ENCODE measurements at places on chromosomes 6 and 20.

- DNase-seq = no peak
Observed at GRCh38 chr6:75090576-75090975, 115.3 kb downstream of the COL12A1 start.

- DNase-seq = no peak
Observed at GRCh38 chr6:36873612-36874442, 776 bp downstream of the PPIL1 start.

GRCh38 chr6:30781743-30782424 is 37.5 kb upstream of the IER3 start:
- DNase-seq = no peak

- no peak for DNase-seq
Observed at GRCh38 chr6:141077355-141078333, 1055.1 kb upstream of the GJE1 start.

- DNase-seq = no peak
Observed at GRCh38 chr6:56758553-56758952, 115.9 kb upstream of the DST start.

- DNase-seq = no peak
Observed at GRCh38 chr6:150466196-150466595, 97.4 kb downstream of the IYD start.

GRCh38 chr20:14556206-14556605 is 218.8 kb upstream of the FLRT3 start:
- DNase-seq = no peak

DNA sequence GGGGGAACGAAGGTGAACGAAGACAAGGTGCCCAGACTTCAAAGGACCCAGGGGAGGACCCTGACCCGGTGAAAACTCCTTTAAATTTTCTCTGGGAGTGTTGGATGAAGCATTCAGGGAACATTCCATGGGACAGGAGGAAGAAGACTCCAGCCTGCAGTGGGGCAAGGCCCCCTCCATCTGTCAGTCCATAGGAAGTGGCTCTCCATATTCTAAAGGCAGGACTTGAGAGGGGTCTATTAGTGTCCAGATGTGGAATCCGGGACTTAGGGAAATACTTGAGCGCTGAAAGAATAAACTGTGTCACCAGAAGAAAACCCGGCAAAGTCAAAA is 3.2 kb upstream of the BPIFA2 start:
- no peak for DNase-seq

DNA sequence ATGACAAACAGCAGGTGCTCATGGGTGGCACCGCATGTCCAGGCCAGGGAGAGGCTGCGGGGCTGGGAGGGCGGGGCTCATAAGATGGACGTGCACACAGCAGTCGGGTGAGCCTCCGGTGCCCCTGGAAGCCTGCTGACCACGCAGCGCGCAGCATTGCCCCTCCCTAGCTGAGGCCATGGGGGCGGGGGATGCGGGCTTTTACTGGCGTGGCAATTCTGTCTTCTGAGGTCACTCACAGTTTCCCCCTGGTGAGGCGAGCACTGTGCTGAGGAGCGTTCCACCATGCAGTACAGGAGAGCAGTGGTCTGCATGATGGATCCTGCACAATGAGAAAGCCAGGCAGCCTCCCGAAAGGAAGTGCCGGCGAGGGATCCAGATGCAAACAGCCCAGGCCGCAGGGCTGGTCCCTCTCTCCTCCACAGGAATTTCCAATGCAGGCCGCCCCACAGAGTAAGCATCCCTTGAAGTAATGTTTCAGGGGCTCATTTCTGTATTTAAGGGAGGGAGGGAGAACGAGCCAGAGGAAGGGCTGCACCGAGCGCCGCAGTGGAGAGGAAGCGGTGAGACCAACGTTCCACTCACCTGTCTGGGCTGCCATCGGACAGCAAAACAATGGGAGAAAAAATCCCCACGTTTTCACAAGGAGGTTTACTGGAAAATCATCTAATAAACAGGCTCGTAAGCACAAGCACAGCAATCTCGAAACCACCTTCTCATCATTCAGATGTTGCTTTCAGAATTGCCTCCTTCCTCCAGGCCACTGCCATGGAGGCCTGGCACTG is 56.0 kb downstream of the IRF4 start:
- DNase-seq = no peak

DNA sequence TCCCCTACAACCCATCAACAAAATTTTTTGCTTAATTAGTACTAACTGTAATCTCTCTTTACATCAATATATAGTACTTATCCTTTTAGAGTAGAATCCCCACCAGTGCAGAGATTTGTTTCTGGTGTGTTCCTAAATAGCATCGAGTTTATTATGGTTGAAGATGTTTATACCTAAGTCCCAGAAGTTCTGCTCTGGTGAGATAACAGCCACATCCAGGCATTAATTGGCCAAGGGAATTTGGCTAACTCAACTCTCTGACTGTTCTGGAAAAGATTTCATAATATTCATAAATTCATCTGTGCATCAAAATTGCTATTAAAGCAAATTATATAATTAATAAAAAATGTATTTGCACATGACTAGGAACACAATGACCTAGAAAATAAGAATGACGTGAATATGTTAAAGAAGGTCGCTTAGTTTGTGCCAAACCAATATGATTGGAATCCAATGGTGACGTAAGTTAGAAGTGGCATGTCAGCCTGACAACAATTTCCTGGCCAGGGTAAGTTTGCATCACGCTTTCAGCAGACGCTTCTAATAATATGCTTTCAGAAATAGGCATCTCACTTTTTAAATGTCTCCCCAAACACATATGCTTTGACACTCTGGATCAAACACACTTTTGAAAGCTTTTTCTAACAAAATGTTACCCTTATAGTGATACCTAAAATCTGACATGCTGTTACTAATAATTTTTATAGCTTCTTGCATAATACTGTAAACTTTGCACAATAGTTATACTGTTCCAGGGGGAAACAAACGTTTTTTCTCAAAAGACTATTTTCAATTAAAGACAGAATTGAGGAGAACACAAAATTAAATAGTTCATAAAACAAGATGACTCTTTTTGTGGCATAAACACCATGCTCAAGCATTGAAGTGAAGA is 236.7 kb downstream of the TENT5A start:
- no peak for DNase-seq

DNA sequence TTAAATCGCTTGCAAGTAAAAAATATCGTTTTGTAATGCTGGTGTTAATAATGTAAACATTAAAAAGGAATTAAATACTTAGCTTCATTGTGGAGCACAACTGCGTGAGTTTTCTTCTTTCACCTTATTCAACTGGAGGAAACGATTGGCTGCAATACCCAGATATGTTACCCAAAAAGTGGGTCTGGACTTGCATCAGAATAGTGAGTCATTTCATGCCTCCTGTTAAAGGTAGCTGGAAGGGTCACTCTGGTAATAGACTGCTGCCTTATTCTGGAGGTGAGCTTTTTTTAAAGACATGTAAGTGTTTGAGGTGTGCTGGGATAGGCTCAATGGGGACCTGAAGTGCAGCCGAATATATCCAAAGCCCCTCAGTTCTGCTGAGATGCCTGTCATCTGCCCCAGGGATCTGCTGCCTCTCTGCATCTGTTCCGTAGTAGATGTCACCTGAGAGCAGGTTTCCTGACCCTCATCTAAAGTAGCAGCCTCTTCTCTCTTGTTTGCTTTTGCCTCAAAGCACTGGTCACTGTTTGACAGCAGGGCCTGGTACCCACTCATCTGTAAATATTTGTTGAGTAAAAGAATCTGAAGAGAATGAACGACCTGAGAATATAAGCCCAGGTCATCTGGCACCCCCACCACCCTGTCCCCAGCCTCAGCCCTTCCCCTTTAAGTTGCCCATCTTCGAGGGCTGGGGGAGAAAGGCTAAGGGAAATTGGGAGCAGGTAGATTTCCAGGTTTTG is 5.6 kb upstream of the UQCC2 start:
- DNase-seq = no peak

- no peak for DNase-seq
Observed at GRCh38 chr6:16705081-16705993, 55.9 kb downstream of the ATXN1 start.

- DNase-seq = no peak
Observed at GRCh38 chr20:1875762-1876161, 19.4 kb upstream of the SIRPA start.

DNA sequence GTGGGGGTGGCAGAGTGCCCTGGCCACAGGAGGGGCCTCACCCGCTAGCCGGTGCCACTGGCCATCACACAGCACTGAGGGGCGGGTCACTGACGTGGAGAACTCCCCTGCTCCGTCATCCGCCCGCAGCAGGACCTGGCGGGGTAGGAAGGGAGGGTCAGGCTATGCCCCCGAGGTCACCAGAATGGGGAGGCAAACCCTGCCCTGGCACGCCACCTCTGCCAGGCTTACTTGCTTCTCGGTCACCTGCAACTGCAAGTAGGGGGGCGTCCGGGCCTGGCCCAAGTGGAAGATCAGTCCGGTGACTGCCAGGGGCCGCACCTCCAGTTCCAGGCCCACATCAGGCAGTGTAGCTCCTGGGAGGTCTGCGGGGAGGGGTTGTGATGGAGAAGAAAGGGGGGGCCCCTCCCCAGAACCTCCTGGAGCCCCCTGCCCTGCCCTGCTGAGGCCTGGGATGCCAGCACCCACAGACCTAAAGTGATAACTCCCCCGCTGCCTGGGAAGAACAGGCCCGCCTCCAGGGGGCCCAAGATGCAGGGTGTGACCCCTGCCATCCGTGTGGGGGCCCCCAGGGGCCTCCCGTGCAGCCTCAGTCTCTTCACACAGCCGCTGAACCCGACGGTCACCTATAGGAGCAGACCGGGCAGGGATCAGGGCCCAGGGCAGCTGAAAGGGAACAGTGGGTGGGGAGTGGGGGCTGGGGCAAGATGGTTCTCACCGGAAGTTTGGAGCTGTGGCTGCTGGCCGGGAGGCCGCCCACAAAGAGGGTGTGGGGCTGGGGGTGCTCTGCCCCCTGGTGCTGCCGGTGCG is 7.4 kb downstream of the ADRM1 start:
- no peak for DNase-seq

DNA sequence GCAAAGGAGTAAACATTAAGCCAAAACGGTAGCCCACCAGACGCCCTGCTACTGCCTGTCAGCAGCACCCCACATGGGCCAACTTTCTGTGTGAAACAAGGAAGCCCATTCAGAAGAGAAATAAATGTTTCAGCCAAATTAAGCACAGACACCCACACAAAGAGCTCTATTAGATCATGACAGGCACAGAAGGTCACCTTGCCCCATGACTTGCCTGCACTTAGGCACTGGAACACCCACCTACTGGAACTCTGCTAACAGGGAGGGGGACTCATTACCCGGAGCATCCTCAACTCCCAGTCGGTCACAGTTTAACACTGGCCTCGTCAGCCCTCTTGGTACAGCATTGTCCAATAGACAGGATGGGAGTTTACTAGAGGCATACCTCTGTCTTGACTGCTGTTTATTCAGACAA is 31.8 kb downstream of the GFOD1 start:
- DNase-seq = no peak

DNA sequence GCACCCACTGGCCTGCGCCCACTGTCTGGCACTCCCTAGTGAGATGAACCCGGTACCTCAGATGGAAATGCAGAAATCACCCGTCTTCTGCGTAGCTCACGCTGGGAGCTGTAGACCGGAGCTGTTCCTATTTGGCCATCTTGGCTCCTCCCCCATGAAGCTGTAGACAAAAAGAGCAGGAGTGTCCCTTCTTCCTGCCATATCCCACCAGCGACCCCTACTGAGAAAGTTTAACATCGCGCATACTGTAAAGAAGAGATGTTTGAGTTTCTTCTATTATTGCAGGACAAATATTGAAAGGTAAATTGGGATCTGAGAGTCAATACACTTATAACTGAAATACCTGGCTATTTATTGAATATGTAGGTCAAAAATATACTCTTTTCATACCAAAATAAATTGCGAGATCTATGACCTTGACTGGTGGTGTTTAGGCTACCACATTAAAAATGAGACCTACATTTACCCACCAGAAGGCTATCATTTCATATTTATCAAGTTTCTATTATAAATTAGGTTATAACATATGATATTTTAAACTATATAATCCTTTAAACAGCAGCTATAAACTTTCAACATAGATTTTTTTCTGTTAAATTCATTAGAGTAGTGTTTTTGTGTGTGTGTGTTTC is 586.3 kb downstream of the HTR1B start:
- no peak for DNase-seq

DNA sequence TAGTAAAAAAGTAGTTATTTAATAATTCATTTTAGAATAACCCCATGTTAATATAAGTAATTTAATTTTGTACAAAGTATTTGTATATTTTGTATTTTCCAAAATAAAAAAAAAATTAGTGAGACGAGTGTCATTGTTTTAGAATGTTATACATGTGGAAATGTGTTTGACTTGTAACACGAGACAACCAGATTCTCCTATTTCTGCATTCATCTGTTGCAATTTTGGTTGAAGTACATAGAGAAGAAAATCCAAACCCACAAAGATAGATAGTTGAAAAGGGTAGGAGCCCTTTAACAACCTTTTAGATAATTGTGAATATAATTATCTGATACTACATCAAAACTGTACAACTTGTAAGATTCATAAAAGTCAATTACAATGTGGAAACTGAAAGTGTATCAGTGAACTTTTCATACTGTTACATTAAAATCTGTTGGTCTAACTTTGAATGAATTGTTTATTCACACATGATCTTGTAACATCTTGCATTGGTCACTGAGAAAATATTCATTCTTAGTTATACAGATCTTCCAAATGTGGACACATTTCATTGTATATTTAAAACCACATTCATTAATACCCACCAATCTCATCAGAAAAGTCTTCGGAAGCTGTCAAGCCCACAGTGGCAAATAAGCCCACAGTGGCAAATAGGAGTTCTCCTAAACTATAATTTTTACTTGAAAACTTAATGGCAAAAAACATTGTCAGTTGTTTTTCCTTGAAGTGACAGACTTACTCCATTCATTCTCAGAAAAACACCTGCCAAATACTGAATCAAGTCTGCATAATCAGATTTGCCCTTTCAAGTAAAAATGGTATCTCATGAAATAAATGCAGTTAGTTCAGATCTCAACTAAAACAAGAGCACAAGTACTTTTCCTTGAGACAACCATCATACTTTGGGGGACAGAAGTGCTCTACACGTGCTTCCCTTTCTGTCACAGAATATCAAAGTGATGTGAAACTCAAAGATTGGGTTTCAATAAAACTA is 52.8 kb downstream of the FKBP5 start:
- no peak for DNase-seq

DNA sequence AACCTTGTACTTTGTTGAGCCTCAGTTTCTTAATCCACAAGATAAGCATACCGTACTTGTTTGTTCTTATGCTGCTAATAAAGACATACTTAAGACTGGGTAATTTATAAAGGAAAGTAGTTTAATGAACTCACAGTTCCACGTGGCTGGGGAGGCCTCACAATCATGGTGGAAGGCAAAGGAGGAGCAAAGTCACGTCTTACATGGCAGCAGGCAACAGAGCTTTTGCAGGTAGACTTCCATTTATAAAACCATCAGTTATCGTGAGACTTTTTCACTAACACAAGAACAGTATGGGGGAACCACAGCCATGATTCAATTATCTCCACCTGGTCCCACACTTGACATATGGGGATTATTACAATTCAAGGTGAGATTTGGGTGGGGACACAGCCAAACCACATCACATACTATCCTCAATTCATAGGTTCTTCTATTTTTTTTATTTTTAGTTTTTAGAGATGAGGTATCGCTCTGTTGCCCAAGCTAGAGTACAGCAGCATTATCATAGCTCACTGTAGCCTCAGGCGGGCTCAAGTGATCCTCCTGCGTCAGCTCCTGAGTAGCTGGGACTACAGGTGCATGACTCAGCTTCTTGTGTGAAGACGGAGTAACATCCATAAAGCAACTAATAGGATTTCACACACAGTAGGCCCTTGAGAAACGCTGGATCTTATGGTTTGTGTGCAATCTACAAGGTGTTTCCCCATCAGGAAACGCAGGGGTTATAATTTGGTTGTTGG is 76.7 kb upstream of the IYD start:
- DNase-seq = no peak

GRCh38 chr6:44301782-44302564 is 11.2 kb downstream of the AARS2 start:
- no peak for DNase-seq
